ENCODE measurements at places on chromosomes 7 and 10.

DNA sequence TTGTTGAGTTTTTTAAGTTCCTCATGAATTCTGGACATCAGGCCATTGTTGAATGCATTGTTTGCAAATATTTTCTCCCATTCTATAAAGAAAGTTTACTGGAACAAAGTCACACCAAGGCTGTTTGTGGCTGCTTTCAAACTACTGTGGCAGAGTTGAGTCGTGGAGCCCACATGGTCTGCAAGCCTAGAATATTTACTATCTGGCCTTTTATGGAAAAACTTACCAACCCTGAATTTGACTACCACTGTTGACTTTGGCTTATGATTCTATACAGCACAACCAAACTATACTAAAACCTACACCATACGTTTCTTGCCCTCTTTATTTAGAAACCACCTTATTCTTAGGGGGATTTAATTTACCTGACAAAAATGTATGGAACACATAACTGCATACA is 239.1 kb downstream of the KCNMA1 start:
- DNase-seq: no peak

GRCh38 chr10:125629758-125630376 is 53.1 kb downstream of the TEX36 start:
- DNase-seq: peak; percentile 3

- DNase-seq: peak; percentile 53
Measured at GRCh38 chr10:92087750-92088395, 164.3 kb downstream of the BTAF1 start.

DNA sequence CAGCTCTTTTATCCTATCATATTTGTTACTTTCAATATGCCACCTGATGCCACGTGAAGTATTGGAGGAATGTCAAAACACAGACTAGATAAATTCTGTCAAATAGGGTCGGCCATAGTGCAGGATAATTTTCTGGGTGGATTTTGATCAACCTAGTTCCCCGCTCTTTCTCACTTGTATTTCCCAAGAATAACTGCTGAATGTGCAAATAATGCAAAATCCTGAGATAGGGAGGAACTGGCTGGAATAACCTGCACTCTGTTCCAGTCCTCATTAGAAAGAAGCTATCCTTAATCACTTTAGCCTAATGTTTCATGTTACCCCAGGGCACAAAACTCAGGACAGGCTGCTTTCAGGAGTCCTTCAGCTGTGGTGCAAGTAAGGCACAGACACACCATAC is 33.9 kb downstream of the ZWINT start:
- DNase-seq: no peak

- DNase-seq: no peak
Measured at GRCh38 chr7:9175871-9176270, 742.5 kb downstream of the NXPH1 start.

DNA sequence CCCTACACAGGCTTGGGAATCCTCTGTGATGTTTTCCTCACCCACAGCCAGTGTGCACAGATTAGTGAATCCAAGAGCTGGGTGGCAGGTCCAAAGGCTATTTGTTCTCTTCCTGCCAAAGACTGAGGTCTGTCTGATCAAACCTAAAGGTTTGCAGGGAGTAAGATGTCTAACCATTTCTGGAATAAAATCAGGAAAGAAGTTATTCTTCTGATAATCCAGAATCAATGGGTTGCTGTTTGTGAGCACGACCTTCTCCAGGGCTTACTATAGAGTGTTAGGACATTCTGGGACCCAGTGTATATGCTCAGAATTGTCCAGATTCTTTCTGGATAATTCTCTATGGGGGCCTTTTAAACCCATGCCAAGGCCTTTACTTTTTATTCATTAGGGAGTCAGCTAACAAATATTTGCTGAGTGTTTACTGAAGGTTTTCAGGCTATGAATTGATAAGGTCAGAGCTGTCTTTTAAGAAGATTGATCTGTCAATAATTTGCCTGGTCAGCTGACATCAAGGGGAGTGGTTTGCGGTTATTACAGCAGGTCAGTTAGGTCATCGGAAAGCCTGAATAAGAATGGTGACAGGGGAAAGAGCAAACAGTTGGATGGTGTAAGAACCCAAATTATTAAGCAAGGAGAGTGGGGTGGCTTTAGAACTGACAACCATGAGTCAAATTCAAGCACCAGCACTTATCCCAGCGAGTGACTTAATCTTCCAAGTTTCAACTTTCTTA is 7.5 kb upstream of the TECTB start:
- DNase-seq: no peak

- DNase-seq: no peak
Measured at GRCh38 chr10:95508730-95509129, 52.4 kb downstream of the SORBS1 start.

DNA sequence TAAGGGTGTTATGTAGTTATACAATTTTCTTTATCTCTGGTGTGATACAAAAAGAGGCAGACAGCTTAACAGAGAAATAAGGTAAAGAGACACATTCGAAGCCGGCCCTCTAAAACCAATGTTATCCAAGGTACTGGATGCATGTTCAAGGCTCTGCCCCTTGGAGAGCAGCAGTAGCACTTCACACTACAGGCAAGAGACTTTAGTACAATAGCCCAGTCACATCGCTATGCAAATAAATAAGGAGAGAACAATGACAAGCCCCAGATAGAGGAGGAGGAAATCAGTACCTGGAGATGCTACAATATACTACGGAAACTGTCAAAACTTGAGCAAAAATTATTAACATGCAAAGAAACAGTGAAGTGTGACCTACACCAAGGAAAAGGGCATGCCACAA is 111.1 kb downstream of the ITGB1 start:
- DNase-seq: no peak

- DNase-seq: no peak
Measured at GRCh38 chr10:130714742-130715467, 578.7 kb downstream of the GLRX3 start.

- no peak for DNase-seq
Measured at GRCh38 chr10:82319074-82319473, 444.1 kb downstream of the NRG3 start.

GRCh38 chr10:61588770-61589211 is 73.9 kb upstream of the CABCOCO1 start:
- no peak for DNase-seq

DNA sequence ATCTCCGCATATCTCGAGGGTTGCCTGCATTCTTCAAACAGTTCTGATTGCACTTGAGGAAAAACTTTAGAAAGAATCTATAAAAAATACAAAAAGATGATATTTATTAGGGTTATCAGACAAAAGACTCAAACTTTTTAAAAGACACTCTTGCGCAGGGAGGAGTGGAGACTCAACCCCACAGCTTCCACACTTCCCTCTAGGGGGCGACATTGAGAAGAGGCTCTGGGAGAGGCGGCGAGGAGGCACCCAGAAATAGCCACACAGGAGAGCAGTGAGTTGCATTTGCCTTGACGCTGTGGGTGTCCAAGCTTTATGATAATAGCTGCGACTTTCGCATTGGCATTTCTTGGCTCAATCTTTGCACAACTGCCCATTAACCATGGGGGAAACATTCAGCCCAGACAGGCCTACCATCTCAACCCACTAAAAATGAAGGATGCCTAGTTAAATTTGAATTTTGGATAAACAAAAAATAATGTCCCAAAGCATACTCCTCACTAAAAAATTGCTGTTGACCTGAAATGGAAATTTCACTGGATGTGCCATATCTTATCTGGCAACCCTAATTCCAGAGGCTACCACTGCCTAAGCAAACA is 86.2 kb downstream of the EBF3 start:
- DNase-seq: no peak

DNA sequence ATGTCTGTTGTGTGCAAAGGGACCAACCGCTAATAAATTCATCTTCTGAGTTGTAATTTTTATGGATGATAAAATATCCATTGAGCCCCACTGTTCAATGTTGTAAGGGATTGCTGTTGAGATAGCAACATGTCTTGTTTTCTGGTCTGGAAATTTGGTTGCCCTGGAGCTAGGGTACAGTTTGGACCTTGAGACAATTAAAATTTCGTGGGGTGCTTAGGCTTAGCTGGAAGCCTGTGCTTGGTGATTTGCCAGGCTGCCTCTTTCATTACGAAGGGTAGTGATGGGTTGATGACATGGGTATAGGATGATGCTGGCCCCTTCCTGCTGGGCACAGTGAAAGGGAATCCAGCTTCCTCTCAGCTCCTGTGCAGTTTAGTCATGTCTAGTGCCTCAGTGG is 43.6 kb downstream of the PLCE1 start:
- no peak for DNase-seq

GRCh38 chr7:38052786-38053185 is 125.3 kb upstream of the STARD3NL start:
- no peak for DNase-seq

- DNase-seq: no peak
Measured at GRCh38 chr7:107696330-107696946, 35.8 kb downstream of the SLC26A4 start.

DNA sequence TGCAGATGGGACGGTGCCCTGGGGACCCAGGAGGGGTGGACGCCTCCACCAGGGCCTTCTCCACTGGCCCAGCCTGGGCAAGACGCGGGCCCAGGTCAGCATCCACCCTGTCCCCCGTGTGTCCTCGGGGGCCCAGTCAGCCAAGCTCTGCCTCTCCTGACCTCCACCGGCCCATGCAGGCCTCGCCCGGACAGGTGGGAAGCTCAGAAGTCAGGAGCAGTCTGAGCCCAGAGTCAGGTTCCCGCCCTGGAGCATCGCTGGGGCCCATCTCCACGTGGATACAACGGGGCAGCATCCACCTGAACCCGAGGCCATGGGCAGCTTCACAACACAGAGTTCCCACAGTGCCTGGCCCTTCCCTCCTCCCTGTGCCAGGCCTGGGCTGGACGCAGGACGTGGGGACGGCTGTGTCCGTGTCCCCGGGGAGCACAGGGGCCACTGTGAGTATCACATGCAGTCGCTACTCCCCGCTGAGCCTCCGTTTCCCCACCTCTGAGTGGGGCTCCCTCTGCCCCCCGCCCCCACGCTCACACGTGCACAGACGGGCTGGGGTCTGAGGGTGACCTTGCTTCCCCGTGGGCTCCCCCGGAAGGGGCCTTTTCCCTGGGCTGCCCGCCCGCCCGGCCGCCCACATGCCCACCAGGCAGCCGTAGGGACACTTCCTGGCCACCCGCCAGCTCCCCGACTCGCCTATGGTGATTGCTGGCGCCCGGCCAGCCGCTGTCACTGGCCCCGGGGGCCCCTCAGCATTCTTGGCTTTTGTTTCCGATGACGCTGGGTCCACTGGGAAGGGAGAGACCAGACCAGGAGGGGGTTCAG is 64.3 kb downstream of the PDGFA start:
- DNase-seq: peak; percentile 74

GRCh38 chr7:105268056-105268455 is 120.7 kb downstream of the SRPK2 start:
- no peak for DNase-seq

DNA sequence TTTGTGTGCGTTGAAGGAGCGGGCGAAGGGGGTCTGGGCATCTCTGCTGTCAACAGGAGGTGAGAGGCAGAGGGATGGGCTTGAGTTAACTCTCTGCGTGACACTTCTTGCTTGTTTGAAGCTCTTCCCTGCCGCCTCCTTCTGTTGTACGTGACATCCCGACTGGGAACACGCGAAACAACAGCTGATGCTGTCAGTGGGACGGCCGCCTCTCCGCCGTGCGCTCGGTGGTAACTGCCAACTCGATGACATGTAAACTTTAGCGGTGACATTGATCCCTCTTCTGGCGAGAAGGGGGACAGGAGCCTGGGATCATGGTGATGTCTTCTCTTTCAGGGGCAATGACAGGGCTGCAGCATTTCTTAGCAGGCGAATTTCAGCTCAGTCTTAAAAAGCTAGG is 394.5 kb downstream of the TYW1 start:
- no peak for DNase-seq

GRCh38 chr7:45199506-45199905 is 41.9 kb downstream of the RAMP3 start:
- DNase-seq: no peak

DNA sequence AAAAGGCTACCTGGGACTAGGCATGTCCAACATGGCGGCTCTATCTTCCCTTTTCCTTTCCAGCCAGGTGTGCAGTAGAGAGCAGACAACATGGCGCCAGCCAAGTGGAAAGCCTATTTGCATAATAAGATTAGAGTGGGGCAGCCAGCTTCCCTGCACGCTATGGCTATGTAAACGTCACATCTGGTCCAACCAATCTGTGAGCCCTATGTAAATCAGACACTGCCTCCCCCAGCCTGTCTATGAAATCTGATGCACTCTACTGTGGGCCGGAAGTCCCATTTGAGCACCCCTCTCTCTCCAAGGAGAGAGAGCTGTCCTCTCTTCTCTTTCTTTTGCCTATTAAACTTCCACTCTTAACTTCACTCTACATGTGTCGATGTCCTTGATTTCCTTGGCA is 984.9 kb upstream of the AUTS2 start:
- DNase-seq: peak; percentile 9

DNA sequence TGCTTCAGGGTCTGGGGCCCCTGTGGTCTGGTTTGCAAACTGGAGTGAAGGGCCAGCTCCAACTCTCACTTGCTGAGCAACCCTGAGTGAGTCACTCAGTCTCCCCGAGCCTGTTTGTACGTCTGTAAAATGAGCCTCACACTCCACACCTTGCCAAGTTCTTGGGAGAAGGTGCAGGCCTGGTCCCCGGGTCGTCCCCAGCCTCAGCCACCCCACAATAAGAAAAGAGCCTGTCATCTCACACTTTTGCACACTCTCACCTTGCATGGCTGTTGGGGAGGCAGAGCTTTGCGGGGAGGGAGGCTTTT is 5.2 kb downstream of the GRIFIN start:
- no peak for DNase-seq

GRCh38 chr7:95886501-95887090 is 114.2 kb downstream of the DYNC1I1 start:
- peak; percentile 34 for DNase-seq

- no peak for DNase-seq
Measured at GRCh38 chr7:33423646-33424020, 294.3 kb downstream of the BBS9 start.

GRCh38 chr7:92336662-92337340 is 91.0 kb downstream of the ANKIB1 start:
- DNase-seq: no peak

DNA sequence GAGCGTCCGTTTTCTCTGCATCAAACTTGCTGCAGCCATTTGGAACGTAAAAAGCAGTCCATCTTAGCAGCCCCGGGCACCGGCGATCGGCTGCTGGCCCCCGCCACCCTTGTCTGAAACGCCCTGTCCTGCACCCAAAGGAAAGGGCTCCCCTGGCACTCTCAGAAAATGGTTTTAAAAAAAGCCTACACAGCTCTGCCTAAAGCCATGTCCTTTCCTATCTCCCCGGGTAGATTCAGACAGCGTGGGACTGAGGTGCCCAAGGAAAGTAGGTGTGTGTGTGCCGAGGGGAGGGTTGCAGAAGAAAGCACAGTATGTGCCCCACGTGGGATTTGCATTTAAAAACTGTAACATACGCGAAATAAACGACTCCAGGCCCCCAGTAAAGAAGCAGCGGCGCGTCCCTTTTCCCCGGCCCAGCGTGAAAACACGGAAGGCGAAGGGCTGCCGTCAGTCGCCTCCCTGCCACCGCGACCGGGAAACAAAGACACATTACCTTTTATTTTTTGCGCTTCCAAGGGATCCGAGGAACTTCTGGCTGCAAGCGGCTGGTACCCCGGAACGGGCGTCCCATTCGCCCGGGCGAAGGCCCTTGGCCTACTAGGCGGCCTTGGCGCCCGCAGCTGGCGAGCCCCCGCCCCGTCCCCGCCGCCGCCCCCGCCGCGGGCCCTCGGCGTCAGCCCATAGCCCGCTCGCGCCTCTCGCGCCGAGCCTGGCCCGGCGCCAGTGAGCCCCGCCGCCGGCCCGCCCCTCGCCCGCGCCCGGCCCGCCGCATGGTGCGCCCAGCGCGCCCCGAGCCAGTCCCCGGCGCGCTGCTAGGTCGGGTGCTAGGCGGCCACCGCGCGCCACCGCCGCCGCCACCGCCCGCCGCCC is 304.6 kb downstream of the PRPF18 start:
- DNase-seq: no peak

All from NCI-H1105 (cell line).